ENCODE measurements at places on chromosomes 7 and 10.

DNA sequence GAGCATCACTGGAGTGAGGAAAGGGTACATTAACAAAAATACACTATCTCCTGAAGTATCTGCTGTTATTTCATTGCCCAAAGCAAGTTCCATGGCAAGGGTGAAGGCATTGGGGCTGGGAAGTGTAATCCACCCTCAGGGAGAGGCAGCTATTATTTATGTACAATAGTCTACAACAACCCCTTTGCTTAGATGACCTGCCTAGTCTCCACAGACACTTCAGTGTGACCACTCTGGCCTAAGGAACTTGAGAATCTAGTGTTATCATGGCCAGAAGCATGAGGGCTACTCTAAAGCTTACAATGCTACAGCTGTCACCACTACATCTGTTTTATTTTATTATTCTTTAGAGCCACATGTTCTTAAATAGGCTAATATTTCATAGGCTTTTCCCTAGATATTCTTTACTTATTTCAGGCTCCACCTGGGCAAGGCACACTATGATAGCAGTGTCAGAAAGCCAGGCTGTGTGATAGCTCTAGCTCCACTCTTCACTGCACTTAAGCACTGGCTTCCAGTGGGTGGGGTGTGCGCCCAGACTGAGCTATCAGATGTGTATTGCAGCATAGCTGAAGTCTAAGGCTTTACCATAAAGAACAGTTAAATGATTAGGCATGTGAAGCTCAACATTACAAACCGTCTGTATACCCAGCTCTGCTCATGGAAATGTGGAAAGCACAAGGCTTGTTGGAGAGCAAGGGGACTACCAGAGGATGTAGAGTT lies 117.0 kb upstream of the CCDC6 start:
- DNase-seq = no peak

- DNase-seq = no peak
Observed at GRCh38 chr7:151814400-151815009, 62.4 kb downstream of the PRKAG2 start.

DNA sequence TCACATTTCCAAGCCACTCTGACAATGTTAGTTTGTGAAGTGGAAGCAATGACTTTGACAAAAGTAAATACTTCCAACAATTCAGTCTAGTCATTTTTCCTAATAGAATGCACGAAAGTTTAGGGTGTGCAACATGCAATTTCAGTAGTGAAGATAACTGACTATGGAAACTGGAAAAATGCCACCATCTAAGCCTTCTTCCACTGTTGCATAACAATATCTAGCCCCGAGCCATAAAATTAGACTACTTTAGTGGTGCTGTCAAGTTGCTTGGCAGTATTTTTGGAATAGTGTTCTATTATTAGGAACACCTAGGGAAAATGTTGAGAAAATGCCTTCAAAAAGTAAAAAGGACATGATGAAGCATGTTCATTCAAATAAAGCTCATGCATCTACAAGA lies 17.9 kb downstream of the SEMA3A start:
- DNase-seq = no peak

- no peak for DNase-seq
Observed at GRCh38 chr7:88357781-88358525, 51.3 kb upstream of the STEAP4 start.

- DNase-seq = no peak
Observed at GRCh38 chr7:65907501-65908198, 34.8 kb downstream of the VKORC1L1 start.

DNA sequence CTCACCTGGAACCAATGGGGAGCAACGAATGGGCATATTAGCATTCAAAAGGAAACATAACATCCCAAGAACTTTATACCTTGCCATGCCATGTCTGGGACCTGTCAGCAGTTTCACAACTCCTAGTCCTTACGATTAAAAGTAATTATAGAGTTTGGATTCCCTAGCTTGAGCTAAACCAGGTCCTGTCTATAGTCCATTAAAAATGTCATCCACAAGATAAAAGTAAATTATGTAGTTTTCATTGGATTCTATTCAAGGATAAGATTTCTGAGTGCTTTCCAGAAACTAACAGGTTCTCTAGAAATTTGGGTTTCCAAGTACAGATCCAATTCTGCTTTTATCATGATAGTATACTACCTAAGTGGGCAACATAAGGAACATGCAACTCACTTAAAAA lies 163.6 kb upstream of the PTN start:
- no peak for DNase-seq

DNA sequence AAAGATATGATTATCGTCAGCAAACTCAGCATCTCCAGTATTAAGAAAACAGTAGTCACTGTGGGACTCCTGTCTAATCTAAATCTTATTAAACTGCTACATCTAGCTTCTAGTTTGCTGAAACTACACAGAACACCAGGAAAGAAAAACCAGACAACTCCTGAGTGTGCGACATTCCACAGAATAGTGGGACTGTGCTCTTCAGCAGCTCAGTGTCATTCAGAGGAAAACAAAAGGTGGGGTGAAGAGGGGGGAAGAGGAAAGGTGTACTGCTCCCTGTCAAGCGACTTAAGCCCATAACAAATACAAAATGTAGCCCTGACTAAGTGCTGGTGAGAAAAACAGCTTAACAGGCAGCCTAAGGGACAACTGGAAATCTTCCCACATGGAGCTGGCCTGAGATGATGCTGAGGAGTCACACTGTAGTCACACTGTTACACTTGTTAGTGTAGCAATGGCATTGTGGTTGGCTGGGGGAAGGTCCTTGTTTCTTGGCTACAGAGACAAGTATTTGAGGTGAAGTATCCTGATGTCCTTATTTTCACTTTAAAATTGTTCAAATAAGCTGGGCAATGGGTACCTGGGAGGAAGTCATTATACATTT lies 135.5 kb downstream of the USP6NL start:
- no peak for DNase-seq

- no peak for DNase-seq
Observed at GRCh38 chr10:7473474-7473873, 62.6 kb upstream of the SFMBT2 start.
